ENCODE measurements at places on chromosomes 6 and 20.

DNA sequence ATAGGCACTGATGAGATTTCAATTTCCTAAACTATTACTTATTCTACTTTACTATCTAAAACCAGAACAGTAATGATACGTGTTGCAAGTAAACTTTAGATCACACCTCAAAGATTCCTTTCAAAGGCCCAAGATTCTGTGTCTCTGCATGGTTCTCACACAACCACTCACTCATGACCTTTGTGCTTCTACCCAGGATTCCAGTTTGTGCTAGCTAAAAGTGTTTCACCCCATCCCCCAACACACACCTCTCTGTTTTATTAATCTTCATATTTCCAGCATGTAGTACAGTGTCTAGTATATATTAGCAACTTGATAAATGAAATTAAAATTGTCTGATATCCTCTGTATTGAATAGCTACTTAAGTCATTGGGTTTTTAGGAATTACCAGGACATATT, 8.8 kb upstream of the SH3BGRL2 start:
- DNase-seq, result no peak

DNA sequence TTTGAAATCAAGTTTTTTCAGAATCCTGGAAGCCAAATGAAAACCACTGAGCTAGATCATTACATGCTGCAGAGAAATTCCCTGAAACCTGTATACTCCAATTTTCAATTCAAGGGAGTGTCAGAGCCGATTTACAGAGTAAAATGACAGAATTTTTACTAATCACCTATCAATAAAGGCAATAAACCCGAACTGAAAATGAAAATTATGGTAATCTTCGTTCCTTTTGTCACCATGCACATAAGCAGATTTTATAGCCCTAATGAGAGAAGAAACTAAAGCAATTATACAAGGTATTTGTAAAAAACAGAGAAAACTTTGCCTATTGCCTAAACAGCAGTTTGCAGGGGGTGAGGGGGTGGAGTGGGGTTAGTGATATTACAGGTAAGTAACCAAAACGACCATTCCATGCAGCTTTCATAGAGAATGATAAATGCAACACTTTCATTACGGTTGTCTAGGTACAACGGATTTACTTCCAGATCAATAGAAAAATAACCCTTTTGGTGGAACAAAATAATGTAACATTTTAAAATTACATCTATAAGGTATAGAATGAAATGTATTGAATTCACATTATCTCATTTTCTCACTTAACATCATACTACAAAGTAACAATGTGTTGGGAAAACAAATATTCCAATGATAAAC, 115.2 kb upstream of the BEND6 start:
- DNase-seq, result no peak

GRCh38 chr6:117149324-117149723, 116.0 kb upstream of the VGLL2 start:
- no peak for DNase-seq

- no peak for DNase-seq
Measured at GRCh38 chr20:39623584-39624234, 661.6 kb downstream of the DHX35 start.

- DNase-seq, result no peak
Measured at GRCh38 chr6:2877057-2877882, 25.8 kb downstream of the SERPINB9 start.

DNA sequence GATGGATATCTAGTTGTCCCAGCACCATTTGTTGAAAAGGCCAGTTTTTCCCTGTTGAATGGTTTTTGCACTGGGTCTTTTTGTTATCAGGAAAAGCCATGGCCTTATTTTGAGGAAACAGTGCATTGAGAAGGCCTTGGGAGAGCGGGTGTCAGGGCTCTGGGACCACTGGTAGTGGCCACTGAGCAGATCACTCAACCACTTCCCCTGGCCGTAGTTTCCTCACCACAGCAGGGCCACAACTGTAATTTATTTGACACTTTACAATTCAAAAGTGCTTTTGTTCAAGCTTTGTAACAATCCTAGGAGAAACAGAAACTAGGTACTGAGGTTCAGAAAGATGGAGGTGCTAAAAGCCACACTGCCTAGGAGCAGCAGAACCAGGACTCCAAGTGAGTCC, 281.8 kb downstream of the GMDS start:
- no peak for DNase-seq

DNA sequence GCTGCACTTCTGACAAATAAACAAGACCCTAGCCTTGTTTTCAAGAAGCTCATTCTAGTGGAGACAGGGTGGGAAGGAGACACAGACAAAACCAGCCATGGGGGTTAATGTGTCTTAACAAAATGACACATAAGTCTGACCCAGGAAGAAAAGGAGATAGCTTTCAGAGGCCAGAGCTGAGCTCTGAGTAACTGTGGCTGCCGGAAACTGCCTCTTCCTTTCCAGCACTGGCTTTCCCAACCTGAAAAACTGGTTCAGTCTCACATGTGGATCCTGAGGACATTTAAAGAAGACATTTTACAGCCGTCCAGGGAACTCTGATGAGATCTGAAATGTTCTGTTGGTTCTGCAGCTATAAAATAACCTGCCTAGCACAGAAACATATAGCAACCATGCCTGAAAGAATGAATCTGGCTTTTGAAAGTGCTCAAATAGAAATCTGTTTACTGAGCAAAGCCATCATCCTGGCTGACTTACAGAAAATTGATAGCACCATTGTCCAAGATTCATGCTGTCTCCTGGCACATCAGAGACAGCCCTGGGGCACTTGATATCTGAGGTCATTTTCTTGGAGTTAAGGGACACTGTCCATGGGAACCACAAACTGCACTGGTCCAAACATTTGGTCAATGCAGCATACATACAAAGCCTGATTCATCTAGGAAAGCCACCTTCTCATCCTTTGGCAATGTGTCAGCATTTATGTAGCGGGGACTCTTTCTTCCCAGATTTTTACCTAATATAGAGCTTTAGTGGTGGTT, 83.2 kb upstream of the PAX1 start:
- DNase-seq, result no peak

Measured in H7 (cell line).